ENCODE measurements at places on chromosomes 2 and 18.

DNA sequence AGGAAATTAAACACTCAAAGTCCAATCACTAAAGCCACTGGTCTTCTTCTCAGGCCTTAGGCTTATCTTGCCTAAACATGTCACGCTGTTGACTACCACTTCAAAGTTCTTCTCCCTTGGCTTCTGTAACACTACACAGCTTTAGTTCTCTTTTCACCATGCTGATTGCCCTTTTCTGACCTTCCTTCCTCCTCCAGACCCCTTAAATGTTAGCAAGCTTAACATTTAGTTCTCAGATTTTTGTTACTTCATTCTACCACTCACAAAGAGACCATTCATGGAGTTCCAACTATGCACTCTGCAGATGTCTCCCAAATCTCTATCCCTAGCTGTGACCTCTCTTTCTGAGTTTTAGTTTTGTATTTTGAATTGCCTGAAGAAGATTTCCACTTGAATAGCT is 64.4 kb downstream of the TTC21B start:
- DNase-seq, result no peak

DNA sequence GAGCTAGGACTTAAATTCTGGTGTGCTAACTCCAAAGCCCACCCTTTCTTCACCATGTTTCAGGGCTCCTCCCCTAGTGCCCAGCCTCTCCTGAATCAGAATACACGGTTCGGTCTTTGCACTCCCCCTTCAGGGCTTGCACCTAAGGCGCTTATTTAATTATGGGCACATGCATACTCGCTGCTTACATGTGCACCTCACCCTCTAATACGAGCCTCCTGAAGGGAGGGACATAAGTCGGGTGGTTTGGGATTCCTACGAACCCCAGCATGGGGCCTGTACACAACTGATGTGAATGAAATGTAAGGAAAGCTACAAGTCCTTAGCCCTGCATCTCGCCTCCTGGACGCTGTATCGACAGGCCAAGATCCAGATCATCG is 435 bp downstream of the IFT172 start:
- peak; percentile 50 for DNase-seq

- no peak for DNase-seq
Measured at GRCh38 chr2:180516232-180516631, 464.2 kb upstream of the UBE2E3 start.

DNA sequence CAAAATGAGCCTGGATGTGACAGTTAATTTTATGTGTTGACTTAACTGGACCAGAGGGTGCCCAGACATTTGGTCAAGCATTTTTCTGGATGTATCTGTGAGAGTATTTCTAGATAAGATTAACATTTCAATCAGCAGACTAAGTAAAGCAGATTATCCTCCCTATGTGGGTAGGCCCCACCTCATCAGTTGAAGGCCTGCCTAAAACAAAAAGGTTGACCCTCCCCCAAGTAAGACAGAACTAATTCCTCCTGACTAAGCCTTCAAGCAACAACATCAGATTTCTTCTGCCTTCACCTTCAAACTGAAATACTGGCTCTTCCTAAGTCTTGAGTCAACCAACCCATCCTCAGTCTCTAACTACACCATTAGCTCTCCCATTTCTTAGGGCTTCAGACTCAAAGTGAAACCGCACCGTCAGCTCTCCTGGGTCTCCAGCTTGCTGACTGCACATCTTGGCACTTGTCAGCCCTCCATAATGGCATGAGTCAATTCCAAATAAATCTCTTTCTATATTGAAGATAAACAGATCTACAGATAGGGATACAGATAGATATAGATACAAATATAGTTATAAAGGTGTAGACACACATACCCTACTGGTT is 47.9 kb downstream of the MEMO1 start:
- no peak for DNase-seq

- DNase-seq, result no peak
Measured at GRCh38 chr2:10892316-10892715, 19.4 kb upstream of the KCNF1 start.

DNA sequence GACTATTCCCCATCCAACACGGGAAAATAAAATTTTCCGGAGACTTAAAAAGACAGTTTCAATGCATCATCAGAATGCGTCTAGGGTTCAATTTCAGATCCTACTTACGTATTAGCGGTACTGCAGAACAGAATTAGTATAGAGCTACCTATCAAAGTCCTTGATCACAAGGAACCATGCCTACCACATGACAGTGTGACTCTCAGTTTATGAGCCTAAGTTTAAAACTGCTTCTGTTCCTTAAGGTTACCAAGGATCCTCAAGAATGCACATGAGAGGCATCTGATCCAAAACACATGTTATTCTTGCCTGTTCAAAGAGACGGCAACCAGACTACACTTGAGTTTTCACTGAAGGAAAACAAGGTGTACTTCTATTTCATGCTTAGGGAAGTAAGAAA is 369.7 kb downstream of the EPHA4 start:
- DNase-seq, result no peak

GRCh38 chr2:205245001-205245400 is 437.3 kb upstream of the NRP2 start:
- DNase-seq, result no peak

GRCh38 chr2:65790676-65790935 is 358.2 kb upstream of the SPRED2 start:
- no peak for DNase-seq

GRCh38 chr2:12156349-12156748 is 409.9 kb downstream of the LPIN1 start:
- no peak for DNase-seq

GRCh38 chr2:79627237-79627636 is 114.4 kb downstream of the CTNNA2 start:
- DNase-seq, result no peak

DNA sequence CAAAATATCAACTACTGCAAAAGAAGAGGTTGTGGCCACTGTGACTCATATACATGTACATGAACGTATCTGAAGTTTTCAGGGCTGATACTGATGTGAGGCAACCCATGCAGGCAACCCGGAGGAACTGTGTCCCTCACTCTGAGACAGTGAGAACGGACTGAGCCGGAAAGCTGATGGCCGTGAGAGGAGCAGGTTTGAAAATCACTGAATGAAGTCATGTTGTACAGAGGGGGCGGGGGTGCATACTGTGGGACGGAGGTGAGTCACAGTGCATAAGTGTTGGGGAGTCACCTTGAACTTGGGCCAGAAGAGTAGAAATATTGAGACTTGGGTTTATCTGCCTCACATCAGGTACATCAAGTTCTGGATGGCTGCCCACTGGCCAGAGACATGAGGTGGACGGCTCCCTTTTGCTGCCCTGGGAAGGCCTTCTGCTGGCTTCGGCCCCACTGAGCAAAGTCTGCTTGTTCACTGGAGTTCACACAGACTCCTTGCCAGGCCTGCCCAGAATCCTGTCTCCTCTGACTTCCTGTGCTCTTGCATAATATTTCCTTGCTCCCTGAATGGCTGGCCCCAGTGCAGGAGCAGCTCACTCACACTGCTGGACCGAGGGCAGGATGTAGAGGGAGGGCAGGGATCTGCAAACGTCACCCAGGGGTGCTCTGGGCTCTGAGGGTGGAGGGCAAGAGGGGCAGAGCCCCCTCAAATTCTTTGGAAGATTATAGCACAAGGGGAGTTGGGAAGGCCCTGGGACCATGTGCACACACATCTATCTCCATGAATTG is 18.1 kb downstream of the EPAS1 start:
- peak; percentile 43 for DNase-seq

GRCh38 chr2:120650022-120650644 is 85.5 kb upstream of the GLI2 start:
- no peak for DNase-seq

GRCh38 chr2:241935314-241935713 is 65.8 kb downstream of the RTP5 start:
- DNase-seq, result no peak

DNA sequence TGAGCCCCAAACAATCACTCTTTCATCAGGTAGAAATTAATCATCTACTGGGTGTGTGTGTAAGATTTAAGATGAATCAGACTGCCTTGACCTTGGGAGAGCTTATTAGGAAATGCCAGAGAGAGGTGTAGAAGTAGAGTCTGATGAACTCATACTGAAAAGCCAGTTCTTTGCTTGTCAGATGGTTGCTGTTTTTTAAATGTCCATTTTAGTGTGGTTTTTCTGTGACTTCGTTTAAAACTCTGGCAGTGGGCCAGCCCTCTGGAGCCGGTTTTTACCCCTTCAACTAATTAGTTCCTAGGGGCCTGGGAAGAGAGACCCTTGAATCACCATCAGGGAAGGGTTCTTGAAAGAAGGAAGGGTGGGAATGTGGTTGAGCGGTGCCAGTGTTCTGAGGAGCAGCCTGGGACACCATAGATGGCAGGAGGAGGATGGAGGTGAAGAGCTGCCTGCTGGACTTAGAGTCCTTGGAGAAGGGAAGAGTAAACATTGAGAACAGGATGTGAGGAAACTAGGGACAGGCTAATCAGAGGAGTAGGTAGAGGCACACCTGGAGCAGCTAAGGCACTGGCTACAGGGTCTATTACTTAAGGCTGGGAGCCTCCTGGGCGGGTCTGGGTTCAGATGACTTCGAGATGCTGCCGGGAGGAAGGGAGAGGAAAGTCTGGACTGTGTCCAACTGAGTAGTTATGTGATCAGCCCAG is 66.1 kb downstream of the LRRFIP1 start:
- no peak for DNase-seq

DNA sequence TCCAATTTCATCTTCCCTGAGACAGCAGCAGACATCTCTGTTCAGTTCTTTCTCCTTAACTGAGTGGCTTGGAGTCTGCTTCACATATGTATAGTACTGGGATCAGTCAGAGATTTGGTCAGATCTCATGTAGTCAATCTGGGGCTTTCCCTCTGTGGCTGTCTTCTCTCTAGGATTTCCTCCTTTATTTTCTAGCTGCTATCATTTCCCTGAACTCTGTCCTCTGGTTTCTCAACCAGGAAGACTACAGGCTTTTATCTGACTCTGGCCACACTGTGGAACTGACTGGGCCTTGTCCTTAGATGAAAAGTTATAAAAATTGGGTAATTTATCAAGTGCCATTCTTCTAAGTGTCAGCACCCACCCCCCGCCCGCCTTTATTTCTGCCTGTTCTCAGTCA is 121.0 kb downstream of the RAPGEF4 start:
- no peak for DNase-seq

- DNase-seq, result no peak
Measured at GRCh38 chr2:151071382-151071781, 190.3 kb downstream of the RBM43 start.

DNA sequence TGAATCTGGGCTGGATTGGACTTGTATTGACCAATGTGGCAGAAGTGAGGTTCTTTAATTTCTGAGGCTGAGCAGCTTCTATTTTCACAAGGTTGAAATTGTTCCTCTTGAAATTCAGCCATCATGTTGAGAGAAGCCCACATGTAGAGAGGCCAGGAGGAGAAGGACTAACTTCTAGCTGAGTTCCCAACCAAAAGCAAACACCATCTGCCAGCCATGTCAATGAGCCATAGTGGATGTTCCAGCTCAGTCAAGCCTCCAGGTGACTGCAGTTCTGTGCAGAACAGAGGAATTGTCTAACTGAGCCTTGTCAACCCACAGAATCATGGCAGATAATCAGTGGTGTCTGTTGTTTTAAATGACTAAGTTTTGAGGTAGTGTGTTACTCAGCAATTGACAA is 110.6 kb upstream of the ACVR1 start:
- no peak for DNase-seq

GRCh38 chr2:114022360-114023085 is 132.6 kb downstream of the ACTR3 start:
- no peak for DNase-seq

- DNase-seq, result no peak
Measured at GRCh38 chr2:236295481-236295880, 31.3 kb upstream of the ASB18 start.

DNA sequence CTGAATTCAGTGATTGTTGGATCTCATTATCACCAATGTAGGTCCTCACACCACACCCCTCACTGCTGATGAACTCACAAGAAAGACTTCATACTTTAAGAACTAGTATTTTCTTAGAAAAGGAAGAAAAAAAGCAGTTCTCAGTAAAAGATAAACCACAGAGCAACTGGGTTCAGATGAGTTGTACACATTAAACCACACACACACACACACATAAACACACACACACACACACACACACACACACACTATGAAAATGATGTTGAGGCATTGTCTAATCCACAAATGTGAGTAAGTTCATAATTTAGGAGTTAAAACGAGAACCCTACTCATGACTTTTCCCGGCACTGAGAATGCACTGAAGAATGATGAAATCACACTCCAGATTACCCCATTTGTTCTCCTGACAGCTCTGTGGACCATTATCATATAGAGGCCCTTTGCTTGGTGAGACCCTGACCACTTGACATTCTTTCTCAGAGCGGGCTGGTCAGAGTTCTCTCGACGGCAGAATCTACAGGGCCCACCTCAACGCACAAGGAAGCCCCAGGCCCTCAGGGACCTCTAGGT is 106.2 kb downstream of the BCL2 start:
- DNase-seq, result no peak

GRCh38 chr2:29578084-29578598 is 343.2 kb downstream of the ALK start:
- DNase-seq, result no peak

DNA sequence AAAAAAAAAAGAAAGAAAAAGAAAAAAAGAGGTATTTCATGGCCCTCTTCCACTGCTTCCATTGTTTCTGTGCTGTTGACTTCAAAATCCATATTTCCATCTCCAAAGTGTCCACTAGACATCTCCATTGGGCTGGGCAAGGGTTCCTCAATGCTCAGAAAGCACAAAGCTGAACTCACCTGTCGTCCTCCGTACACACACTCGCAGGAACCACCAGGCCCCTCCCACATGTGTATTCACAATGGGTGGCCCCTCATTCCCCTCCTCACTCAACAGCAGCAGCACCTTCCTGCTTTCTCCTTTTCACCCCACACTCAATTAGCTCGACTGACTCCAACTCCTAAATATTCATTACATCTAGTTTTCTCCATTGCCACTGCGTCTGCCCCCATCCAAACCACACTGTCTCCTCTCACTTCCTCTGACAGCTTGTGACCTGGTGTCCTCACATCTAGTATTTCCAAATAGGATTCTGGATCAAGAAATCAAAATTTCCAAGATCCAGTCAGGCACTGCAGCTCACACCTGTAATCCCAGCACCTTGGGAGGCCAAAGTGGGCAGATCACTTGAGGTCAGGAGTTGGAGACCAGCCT is 25.2 kb downstream of the OSBPL1A start:
- DNase-seq, result no peak

- no peak for DNase-seq
Measured at GRCh38 chr18:49854681-49855080, 41.3 kb upstream of the ACAA2 start.

GRCh38 chr2:204574486-204574885 is 29.2 kb downstream of the PARD3B start:
- DNase-seq, result no peak

- DNase-seq, result no peak
Measured at GRCh38 chr2:112195167-112195766, 57.1 kb downstream of the FBLN7 start.

- DNase-seq, result no peak
Measured at GRCh38 chr2:39455826-39456225, 18.7 kb upstream of the MAP4K3 start.

GRCh38 chr18:70415823-70416488 is 127.1 kb downstream of the SOCS6 start:
- DNase-seq, result no peak

GRCh38 chr2:60976256-60976850 is 41.2 kb upstream of the PEX13 start:
- DNase-seq, result no peak

- no peak for DNase-seq
Measured at GRCh38 chr2:121502781-121503180, 27.9 kb upstream of the RNU4ATAC start.

- DNase-seq, result no peak
Measured at GRCh38 chr2:230691005-230691647, 21.5 kb upstream of the CAB39 start.

- no peak for DNase-seq
Measured at GRCh38 chr2:73739101-73739500, 2.0 kb upstream of the TPRKB start.

Data from midbrain (tissue), 1 donor.